ENCODE measurements at places on chromosomes 4 and X.

GRCh38 chr4:10321931-10322330 is 135.3 kb downstream of the ZNF518B start:
- no peak for DNase-seq

DNA sequence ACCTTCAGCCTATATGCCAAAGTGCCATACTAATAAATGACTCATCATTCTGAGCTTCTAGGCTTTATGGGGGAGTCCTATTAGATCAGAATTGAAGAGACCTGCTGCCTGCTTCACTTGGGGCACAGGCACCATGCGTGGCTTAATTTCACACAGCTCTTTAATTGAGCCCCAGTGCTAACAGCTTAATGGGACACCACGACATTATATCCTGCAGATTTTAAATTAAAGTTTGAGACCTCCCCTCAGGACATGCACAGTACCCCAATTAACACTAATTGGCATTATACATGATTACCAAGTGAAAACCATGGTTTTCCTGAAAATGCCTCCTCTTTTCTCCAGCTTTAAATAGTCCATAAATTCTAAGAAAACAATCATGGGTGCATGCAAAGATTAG is 6.8 kb downstream of the C1QTNF7 start:
- DNase-seq = no peak

DNA sequence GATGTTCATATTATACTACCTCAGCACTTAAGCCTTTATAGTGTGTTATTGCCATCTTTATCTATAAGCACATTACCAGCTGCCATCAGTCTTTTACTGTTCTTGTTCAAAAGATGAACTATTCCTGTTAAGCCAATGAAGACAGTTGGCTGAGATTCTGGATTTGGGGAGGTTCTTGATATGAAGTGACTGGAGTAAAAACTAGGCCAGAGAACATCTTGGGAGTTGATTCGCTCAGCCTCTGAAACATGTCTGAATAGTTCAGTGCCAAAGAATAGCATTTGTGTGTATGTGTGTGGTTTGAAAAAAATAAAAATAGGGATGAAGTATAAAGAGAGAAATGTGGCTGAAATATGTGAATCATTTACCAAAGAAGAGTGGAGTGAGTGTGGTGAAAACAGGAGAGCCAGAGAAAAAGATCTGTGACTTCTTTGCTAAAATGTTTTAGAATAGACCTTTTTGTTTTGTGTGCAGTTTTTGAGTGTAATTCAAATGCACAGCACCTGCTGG is 15.2 kb downstream of the EXOC1 start:
- DNase-seq = no peak

- DNase-seq = no peak
These were observed 73.3 kb downstream of the CYLC1 start for GRCh38 chrX:83934220-83934619.

DNA sequence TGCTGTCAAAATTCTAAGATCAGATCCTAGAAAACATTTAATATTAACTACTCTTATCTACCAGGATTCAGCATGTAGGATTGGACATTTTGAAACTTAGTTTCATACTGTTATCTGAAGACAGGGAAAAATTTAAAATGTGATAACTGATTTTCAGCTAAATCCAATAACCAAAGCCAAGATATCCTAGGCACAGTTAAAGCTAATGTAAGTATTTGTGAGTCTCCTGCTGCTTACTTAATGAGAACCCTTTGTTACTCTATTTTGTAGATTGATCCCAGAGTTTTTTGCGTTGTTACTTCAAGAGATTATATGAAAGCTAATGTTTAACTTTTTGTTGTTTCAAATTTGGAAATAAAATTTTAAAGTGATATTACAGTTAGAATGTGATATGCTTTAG is 2.0 kb downstream of the CPE start:
- DNase-seq = no peak

DNA sequence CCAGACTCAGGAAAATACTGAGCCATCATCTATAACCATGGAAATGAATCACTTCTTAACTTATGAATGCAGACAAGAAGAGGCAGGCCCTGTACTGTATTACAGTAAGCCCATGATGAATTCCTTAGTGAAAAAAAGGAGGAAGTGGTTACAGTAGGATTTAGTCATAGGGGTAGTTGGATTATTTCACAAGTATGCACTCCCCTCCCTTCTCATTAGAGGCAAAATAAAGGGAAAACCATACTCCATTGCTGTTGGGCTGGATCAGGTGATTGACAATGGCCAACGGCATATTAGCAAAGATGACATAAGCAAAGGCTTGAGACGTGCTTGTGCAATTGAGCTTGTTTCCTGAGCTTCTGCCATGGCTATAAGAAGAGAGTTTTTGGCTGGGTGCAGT is 181.1 kb upstream of the PRPS2 start:
- DNase-seq = no peak

GRCh38 chr4:127631420-127631819 is 1.3 kb upstream of the INTU start:
- DNase-seq = no peak

DNA sequence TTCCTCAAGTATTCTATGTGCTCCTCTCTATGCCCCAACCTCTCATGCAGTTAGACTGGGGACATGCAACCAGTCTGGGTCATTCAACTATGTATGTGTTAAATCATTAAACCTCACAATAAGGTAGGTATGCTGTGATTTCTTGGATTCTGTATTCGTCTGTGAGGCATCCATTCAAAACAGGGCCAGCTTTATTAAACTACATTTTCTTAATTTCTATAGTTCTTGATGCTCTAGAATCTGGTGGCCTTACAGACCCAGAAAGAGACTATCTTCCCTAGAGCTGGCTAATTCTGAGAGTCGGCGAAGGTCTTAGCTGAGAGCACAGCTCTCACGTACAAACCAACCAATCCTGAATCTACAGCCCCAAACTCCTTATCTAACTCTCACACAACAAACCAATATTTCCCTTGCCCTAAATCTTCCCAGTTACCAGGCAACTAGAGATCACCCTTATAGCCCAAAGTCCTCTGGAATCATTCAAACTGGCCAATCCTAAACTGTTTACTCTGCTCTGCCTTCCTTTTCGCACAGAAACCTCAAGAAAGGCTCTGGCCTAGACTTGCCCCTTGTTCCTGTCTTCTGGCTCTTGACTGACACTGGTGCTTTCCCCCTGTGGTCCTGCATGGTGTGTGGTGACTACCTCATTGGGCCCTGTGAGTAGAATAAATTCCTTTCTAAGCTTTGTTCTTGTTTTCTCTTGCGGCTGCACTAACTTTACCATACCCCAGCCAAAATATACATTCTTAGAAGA is 203.5 kb upstream of the TET2 start:
- DNase-seq = no peak

GRCh38 chrX:134186362-134187121 is 50.4 kb upstream of the CCDC160 start:
- DNase-seq = peak; percentile 34

GRCh38 chr4:163694385-163694784 is 199.9 kb downstream of the TMA16 start:
- no peak for DNase-seq

DNA sequence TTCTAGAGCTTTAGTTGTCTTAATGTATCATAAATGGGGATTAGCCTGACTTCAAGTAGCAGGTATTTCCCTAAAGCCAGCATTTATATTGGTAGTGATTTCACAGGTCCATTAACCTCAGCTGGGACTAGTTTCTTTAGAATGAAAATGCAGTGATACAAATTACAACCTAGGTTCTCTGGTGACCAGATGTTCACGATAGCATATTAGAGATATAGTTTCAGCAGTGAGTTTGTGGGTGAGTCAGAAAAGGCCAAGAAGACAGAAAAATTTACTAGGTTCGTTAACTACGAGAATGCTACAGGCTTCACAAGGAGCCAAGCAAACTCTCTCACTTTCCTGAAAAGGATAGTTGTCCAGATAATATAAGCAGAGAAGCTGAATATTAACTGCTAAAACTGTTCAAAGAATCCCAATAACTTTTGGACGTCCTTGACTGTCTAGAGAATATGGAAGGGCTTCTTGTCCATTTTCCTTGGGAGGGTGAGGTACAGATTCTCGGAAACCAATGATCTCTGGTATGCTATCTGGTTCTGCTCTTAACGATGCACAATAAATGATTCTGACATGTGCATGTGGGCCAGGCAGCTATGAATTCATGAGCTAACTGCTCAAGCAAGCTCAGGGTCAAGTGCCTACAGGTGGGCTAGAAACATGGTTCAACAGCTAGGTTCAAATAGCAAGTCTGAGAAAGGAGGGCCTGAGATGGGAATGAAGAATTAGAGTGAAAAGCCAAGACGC is 6.0 kb upstream of the SPCS3 start:
- DNase-seq = no peak

- DNase-seq = peak; percentile 14
These were observed 5.7 kb downstream of the IL2 start for GRCh38 chr4:122450847-122451246.

GRCh38 chr4:166091912-166092510 is 219.0 kb downstream of the TLL1 start:
- no peak for DNase-seq

GRCh38 chrX:65744965-65745364 is 77.5 kb downstream of the MSN start:
- DNase-seq = no peak

DNA sequence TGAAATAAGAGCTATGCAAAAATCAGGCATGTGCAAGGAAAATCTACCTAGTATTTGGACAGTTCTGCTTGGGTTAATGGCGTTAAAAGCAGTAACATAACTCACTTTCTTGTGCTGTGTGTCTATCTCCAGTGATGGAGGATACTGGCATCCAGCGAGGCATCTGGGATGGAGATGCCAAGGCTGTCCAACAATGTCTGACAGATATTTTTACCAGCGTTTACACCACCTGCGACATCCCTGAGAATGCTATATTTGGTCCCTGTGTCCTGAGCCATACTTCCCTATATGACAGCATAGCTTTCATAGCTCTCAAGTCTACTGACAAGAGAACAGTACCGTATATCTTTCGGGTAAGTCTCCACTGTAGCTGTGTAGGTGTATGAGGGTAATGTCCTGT is 2.6 kb downstream of the PRDM8 start:
- no peak for DNase-seq

DNA sequence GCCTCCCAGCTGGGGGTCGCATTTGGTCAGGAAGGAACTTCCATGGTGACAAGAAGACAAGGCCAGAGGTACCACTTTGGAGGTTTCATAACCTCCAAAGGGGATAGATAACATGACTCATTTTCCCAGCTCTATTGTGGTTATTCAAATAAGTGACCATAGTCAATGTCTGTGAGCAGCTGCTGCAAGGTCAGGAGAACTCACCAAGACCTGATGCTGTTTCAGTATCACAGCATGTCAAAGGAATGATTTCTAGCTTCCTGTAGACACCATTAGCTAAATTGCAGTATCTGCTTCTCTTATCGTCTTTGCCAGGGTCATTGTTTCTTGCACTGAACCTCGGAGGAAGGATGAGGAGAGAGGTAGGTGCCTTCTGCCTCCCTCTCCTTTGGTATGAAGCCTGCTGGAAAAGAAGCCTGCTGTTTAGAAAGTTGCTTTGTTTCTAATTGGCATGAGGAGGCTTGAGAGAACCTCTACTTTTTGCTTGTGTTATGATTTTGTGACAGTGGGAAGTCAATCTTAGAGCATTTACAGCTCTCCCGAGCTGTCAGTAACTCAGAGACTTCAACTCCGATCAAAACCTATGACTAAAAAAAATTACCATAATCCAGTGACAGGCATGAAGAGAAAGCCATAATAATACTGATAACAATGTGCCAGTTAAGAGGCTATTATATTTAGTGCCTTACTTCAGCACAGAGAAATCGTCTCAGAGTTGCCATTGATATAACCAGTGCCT is 38.0 kb upstream of the GATB start:
- no peak for DNase-seq

GRCh38 chr4:144738649-144739048 is 92.7 kb downstream of the HHIP start:
- no peak for DNase-seq

DNA sequence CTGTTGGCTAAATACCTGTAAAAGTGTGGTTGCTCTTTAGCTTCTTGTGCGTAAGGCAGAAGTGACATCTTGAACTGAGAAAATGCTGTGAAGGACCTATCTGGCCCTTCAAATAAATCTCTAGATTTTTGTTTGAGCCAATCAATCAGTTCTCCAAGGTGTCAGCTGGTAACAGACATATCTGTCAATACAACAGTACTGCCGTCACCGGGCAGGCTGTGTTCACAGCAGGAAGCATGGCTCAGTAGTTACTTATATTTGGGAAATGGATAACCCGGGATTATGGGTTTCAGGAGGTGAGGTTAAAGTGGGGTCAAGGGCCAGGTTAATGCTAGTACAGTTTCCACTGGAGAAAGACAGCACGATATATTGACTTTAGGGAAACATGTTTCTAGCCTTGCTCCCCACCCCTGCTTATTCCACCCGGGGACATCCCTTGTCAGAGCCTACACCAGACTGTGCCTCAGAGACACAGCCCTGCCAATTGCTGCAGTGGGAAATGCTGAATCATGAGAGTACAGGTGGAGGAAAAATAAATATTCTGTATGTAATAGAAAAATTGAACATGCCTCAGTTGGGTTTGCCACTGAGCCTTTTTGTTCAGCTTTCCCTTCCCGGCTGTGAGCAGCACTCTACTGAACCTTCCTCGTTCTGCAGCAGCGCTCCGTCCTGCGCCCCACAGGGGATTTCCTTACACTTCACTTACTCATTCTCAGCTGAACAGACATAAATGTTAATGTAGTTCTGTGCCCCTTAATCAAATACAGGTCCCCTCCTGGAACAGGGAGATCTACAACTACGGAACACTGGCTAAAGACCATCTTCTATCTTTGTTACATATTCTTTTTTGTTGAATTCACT is 121.1 kb downstream of the MGST2 start:
- DNase-seq = no peak

GRCh38 chr4:35739308-35739707 is 505.0 kb downstream of the ARAP2 start:
- DNase-seq = no peak

- no peak for DNase-seq
These were observed 50.3 kb downstream of the WDFY3 start for GRCh38 chr4:84916227-84916626.

DNA sequence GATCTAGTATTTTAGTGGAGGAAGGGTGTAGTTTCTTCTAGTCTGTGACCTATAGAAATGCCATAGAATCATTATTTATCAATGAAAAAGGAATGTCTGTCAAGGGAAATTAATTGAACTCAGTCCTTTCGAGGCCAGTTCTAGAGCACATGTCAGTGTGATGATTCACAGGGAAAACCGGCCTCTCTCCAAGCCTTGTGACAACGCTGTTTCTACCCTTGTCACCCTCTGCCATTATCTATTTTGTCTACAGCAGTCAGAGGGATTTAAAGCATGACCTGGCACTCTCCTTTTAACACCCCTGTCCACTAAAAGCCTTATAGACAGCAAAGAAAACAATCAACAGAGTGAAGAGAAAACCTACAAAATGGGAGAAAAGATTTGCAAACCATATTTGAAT is 119.8 kb downstream of the DRD5 start:
- no peak for DNase-seq

Measured in activated T-cell treated with anti-CD3 and anti-CD28 coated beads for 4 hours (primary cell).